ENCODE measurements at places on chromosomes 13 and 19.
A peak's percentile ranks its signal among the peaks of the same experiment; 100 is the strongest.

GRCh38 chr19:51668216-51668615 lies 21.6 kb upstream of the SIGLEC14 start:
- DNase-seq = no peak

- no peak for DNase-seq
Measured at GRCh38 chr19:6235031-6235951, 44.5 kb downstream of the MLLT1 start.

DNA sequence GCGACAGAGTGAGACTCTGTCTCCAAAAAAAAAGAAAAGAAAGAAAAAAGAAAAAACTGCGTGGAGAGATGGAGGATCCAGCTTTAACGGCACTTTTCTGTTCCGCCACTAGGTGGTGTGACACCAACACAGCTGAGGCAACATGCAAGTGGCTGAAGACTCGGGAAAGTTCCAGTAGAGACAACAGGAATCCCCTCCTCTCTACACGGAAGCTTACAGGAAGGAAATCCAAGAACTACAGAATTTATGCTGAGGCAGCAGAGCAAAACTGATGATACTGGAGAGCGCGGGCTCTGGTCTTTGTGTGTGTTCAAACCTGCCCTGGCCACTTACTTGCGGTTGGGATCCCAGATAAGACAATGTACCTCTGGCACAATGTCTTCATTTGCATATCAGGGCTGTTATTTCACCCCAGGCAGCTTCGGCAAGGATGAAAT lies 9.9 kb downstream of the RANBP3 start:
- DNase-seq = peak; percentile 49

GRCh38 chr13:102225892-102226291 lies 176.0 kb downstream of the FGF14 start:
- DNase-seq = no peak

- peak; percentile 30 for DNase-seq
Measured at GRCh38 chr19:4732680-4733114, 9.1 kb upstream of the DPP9 start.

- DNase-seq = peak; percentile 36
Measured at GRCh38 chr13:112066624-112067004, 335 bp upstream of the SOX1 start.

DNA sequence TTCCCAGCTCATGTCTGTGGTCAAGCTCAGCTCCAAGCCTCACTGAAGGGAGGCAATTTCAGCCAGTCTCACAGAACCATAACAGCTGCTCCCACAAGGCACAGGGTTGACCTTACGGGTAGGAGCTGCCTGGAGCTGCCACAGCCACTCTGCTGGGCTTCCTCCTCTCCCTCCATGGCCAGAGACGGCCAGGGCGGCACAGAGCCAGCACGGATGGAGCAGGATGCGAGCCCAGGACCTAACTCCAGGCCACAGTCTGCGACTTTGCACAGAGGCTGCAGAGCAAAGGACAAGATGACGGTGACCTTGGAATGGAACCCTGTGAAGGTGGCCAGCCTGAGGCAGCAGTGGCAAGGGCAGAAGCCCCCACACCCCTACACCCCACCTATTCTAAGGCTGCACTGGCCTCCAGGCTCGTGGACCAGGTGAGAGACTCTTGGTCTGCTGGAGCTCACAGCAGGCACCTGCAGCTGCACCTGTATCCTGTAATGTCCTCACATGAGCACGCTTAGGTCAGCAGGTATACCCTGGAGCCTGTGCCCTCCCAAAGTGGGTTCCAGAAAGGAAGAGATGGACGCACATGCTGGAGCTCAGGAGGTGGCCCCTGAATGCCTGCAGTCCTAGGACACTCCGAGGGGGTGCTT lies 29.6 kb downstream of the ADPRHL1 start:
- no peak for DNase-seq

GRCh38 chr19:31589109-31589508 lies 239.9 kb upstream of the TSHZ3 start:
- DNase-seq = no peak

DNA sequence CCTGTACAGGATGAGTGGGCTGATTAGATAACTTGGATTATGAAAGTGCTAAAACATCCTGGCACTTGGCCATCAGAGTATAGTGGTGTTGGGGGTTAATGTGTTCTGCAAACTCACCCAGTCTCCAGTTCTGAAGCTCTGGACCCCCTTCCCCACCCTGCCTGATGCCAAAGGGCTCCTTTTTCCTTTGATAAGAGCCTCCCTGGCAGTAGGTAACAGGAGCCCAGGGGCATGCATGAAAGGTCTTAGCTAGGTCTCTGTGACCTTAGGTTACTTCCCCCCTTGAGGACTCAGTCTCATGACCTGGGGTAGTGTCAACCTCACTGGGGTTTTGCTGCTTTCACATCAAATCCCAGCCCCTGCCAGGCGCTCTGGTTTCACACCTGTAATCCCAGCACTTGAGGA lies 2.5 kb downstream of the RPS28 start:
- DNase-seq = no peak

DNA sequence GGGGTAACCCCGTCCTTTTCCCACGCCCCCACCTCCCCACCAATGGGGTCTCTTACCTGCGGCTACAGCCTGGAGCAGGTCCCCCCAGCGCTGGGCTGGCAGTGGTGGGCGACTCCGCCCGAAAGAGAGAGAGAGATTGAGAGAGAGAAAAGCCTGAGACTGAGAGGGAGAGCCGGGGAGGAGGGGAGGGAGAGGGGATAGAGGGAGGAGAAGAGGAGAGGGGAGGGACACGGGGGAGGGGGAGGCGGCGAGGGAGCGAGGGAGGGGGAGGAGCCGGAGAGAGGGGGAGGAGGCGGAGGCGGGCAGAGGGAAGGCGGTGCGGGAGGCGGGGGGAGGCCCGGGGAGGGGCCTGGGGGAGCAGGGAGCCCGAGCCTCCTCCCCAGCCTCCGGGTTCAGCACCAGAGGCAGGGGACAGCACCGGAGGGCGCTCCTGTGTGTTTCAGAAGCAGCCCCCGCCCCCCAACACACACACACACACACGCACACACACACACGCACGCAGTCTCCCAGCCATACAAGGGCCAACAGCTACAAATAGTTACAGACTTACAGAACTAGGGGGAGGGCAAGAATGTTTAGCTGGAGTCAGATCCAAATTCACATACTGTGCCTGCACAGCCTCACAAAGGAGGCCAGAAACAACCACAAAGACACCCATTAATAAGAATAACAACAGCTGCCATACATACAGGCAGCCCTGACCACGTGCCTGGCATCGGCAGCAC lies at the start of gene SLC8A2:
Gene SLC8A2 (minus strand): TSS at position 161 of the 725 bp plus-strand sequence. CDS start 5,490 bp downstream, outside the sequence.
- peak; percentile 39 for DNase-seq

GRCh38 chr19:3210347-3211017 lies 14.0 kb upstream of the CELF5 start:
- DNase-seq = peak; percentile 63

GRCh38 chr13:77760893-77761292 lies 63.4 kb downstream of the SLAIN1 start:
- no peak for DNase-seq

DNA sequence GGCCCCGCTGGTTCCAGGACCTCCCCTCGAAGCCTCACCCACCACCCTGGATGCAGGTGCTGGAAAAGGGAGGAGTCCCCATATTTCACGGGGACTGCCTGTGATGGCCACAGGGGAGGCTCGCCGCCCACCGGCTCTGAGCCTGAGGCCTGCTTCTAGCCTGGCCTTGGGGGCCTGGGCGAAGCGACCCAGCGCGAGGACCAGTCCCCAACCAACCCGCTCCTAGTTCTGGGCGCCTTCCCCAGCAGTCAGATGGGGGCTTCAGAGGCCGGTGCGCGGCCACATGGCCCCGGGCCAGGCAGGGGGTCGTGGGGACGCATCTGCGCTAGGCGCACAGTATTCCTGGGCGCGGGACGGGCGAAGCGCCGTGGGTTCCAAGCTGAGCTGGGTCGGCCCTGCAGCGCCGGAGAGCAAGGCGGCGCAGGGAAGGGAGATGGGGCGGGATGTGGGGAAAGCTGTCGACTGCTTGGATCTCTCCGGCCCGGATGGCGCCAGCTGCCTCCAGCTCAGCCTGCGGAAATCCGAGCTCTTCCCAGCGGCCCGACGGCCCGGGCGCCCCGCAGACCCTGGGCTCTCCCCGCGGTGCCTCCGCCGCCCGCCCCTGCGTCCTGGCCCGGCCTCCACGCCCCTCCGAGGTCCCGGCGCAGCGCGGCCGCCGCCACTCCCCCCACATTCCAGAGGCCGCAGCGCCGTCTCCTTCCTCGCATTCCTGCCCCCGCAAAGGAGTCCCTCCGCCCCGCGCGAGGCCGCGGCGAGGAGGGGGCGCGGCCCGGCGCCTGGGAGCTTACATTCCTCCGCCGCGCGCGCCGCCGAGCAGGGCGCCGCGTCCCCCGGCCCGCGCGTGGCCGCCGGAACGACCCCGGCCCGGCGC lies at the start of gene WTIP:
Gene WTIP (plus strand): TSS at position 788 of the 871 bp plus-strand sequence. CDS start 217 bp downstream, outside the sequence.
- no peak for DNase-seq

DNA sequence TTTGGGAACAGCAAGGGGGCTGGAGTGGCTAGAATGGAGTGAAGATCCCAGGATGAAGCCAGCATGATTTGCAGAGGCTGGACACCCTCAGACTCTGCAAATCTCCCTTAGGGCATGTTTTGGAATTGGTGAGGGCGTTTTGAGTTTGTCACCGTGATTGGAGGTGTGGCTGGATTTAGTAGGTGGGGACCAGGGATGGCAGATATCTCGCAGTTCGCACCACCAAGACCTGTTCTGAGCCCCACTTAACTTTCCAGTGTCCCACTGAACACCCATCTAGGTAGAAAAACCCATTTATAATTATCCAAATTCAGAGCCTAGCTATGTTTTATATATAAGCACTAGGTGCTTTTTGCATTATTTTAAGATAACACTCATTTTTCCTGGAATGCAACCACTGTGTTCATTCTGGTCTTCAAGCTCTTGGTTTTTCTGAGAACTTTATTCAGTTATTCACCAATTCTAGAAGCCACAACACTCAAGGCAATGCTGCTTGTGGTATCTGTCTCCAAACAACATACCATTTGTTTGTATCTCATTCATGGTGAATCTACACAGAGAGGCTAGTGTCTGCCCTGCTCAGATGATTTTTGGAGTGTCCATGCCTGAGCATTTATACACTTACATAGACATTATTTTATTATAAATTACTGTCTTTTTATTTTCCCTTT lies 3.0 kb upstream of the NANOS2 start:
- no peak for DNase-seq

- no peak for DNase-seq
Measured at GRCh38 chr13:79457390-79457789, 23.6 kb upstream of the NDFIP2 start.

DNA sequence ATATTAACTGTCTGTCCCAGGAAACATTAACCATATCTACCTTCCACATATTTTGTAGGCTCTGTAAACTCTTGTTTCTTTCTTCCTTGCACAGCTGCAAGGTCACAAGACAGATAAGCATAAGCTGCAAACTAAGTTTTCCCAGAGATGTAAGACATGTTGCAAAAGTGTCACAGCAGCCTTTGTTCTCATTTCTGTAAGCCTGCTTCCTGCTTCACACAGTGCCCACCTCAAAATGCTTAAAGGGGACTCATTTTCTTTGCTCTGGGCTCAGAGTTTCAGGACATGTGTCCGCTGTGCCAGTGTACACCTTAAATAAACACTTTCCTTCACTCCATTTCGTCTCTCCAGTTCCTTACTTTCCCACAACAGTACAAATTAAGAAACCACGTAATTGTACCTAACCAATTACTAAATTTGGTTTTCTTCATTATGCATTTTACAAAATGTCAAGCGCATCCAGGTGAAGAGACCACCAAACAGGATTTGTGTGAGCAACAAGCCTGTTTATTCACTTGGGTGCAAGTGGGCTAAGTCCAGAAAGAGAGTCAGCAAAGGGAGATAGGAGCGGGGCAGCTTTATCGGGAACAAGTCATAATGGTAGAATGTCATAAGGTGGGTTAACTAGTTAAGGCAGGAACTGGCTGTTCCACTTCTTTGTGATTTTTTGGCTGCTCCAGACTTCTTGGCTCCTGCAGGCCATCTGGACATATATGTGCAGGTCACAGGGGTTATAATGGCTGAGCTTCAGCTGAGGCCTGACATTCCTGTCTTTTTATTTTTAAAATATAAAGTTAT lies 12.7 kb upstream of the ZNF431 start:
- DNase-seq = no peak

DNA sequence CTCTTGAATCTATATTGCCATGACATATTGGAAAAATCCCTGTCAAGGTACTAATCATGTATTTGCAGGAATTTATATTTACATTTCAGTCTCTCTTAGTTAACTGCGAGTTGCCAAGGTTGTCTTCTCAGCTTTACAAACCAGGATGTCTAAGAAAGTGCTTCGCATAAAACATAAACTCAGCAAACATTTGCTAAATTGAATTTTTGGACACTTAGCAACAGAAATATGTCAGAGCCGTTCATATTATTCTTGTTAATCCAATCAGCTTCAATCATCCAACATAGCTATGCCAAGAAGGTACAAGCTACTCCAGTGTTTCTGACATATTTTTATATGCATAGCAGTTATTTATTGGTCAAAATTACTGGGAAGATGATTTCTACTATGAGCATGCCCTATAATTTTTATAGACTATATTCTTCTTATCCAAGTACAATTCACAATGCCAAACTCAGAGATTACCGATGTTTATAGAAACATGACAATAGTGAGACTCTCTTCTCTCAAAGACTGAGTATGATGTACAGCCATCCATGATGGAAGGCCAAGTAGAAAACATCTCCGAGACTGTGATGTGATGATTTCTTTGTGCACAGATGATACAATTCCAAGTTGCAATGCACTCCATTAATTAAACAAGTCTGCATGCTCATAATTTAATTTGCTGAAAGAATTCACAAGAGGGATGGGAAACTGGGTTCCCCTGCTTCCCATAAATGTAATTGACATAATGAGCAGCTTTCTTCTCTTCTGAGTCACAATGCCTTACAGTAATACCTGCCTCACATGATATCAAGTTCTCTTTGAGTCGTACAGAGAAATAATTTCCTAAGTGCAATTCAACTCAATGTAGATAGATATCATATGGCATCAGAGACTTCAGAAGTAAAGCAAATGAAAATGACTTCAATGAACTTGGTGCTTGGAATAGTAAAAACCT lies 776.3 kb downstream of the EFNB2 start:
- no peak for DNase-seq

GRCh38 chr19:12783849-12784393 lies 7.4 kb upstream of the JUNB start:
- DNase-seq = no peak

DNA sequence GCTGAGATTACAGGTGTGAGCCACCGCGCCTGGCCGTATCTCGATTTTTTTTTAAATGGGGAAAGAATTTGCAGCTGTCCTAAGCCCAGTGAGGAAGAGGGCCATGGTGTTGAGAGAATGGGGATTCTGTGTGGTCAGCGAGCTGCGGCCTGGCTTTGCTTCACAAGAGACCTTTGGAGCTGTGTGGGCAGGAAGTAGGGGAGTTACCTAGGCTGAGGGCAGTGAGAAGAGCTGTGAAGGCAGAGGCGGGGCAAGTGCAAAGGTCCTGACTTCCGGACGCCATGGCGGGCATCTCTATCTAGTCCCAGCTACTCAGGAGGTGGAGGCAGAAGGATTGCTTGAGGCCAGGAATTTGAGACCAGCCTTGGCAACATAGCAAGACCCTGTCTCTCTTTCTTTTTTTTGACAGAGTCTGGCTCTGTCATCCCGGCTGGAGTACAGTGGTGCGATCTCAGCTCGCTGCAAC lies 4.9 kb downstream of the AP2A1 start:
- no peak for DNase-seq

DNA sequence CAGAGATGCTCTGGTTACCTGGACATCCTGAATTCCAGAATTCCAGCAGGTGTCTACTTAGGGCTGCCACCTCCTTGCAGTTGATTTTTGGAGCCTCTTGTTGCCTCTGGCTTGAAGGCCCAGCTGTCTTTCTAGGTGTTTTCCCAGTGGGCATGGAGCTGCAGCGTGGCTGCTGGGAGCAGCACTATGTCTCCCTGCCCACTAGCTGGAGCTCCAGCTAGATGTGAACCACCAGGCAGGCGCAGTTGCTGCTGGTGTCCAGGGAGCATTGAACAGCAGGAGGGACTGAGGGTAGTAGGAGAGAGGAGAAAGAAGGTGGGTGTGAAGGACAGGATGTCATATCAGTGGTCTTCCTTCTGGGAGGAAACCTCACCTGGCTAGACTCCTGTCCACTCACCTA lies 9.9 kb upstream of the SELENOW start:
- no peak for DNase-seq

All from activated T-cell treated with anti-CD3 and anti-CD28 coated beads for 48 hours (primary cell).